ENCODE measurements at places on chromosomes 4 and X. TPM values are rescaled to one million over a fixed set of nuclear protein-coding genes. Genes with fewer than 3 reads are reported as not detected.

DNA sequence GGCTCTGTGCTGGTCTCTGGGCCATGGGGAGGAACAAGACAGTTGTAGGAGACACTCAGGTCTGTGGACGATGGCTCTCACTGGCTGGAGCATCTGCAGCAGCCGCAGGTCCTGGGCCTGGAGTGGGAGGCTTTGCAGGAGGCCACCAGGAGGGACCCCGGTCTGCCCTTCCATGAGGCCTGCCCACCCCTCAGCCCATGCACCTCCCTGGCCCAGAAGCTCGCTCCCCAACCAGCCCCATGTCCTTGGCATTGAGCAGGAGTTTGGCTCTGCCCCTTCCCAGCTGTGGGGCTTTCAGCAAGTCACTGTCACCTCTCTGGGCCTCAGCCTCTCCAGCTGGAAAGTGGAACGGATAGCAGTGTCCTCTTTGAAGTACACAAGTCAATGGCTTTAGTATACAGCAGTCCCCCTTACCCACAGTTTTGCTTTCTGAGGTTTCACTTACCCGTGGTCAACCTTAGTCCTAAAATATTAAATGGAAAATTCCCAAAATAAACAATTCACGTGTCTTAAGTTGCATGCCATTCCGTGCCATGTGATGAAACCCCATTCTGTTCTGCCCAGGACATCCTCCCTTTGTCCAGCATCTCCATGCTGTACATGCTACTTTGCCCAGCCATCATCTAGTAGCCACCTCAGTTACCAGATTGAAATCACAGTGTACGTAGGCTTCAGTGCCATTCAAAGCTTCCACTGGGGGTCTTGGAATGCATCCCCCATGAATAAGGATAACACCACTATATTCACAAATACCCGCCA, 104.0 kb downstream of the CPZ start:
- no peak for DNase-seq

DNA sequence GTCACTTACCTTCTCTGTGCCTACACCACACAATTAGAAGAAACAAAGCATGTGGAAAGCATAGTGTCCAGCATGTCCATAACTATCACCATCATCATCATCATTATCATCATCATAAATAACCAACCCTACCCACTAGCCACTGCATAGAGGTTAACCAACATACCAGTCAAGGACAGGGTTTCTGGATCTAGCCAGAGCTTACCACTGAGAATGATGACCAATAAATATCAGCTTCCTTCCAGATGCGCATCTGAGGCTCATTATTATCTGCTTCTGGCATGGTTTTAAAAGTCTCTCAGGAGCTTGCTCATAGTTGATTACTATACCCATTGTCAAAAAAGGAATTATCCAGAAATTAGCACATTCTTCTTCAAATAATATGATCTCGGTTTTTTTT, 25.5 kb upstream of the MYOZ2 start:
- DNase-seq = no peak

- DNase-seq = no peak
Measured at GRCh38 chr4:115711575-115711974, 598.2 kb upstream of the NDST4 start.

- no peak for DNase-seq
Measured at GRCh38 chr4:145230726-145231125, 50.3 kb upstream of the OTUD4 start.

GRCh38 chrX:100417681-100418080, 7.6 kb upstream of the PCDH19 start:
- no peak for DNase-seq

DNA sequence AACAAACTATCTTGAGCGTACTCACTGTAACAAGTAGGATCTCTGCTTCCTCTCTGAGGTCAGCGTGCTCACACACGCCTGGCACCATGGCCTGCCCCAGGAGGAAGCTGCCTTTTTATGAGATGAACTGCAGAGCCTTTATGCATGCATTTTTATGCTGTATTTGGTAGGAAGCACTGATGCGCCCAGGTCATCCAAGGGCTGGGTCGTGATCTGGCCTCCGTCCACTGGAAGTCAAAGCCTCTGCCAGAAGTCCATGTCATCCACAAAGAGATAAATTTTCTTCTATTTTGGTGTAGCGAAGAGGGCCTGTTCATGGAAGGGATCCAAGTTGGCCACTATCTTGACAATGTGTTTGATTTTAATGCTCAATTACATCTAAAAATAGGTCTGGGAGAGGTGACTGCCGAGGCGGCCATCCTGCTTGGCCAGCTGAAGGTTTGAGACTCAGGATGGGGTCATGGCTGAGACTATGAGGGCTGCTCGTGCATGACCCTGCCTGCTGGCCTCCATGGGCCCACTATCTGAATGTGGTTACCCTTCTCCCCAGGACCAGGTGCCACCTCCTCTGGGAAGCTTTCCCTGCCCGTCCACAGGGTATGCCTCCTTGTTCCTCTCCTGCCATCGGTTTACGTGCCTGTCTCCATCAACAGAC, 50.3 kb downstream of the HTRA3 start:
- no peak for DNase-seq

GRCh38 chr4:1571165-1572009, 112.7 kb downstream of the FAM53A start:
- no peak for DNase-seq

Gene CENPVL3
- 1.2 TPM for polyA plus RNA-seq

Gene TRPC5OS
- polyA plus RNA-seq = 0.14 TPM

Gene HPGDS
- polyA plus RNA-seq = 2.7 TPM

Measured in renal cortex interstitium (tissue), 15 donors.